C1 segment of cervical spinal cord (tissue), 14 donors: ENCODE measurements at places on chromosomes 1 and 21.

DNA sequence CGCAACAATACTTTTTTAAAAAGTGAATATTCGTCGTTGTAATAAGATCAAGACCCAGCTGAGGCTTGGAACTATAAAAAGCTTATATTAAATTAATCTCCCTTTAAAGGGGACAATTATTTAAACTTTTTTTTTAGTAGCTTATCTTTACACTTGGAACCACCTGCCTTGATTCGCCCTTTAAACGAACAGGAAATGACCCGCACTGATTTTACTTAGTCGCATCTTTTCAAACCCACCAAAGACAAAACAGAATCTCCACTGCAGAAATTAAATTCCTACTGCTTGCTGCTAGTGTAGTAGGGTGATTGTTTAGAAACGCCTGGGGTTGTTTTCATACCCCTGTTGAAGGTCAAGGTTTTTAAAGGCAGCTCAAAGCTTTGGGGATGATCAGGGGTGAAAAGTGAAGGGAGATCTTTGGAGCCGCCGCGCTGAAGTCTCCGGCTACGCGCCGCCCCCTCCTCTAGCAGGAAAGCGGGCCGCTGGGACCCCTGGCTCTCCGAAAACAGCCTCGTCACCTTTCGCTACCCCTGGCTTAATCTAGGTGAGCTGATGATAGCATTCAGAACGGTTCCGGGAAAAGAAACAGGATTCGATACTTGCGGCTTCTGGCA, 163.4 kb downstream of the RUNX1 start:
- no peak for DNase-seq

DNA sequence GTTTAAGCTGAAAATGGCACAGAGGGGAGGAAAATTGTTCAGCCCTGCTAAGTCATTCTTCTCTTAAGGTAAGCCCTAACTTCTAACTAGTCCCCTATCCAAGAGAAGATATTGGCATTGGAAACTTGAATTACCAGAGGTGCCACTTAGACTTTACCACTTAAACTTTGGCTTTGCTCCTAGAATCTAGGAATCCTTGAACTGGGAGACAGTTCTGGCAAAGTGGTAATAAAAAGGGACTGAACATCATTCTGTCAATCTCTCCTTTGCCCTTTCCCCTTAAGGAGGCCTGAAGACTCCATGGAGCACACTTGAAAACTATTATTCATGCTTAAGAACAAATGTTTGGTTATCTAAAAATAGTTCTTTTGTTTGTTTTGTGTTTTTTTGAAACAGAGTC, 8.4 kb downstream of the ATP1A4 start:
- no peak for DNase-seq

DNA sequence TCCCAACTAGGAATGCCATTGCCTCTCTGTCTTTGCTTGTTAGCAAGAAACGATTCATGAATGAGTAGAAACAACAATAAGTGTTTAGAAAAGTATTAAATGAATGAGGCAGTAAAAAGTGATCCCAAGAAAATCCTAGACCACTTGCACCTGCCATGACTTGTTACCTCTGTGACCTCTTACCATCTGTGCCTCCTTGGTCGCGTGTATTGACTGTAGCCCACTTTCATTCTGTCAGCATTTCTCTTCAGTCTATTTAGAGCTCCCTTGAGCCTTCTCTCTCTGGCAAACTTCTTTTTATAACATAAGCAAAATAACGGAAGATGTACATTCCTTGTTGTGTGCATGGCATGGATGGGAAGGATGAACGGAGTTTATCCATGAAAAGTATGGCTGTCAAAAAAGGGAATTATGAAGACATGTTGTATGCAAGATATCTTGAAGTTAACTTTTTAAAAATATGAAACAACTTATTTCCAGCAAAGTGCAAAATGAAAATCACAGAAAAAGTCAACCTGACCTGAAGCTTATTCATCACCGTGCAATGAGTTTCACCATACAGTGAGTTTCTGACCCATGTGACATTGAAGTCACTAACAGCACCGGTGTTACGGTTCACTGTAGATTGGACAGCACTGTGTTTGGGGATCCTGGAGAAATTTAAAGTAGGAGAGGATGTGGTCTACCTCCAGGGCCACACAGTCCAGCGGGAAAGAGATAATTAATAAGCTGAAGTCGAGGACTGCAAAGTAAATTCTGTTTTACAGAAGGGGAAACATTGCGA, 47.7 kb downstream of the KCNK1 start:
- DNase-seq = no peak

DNA sequence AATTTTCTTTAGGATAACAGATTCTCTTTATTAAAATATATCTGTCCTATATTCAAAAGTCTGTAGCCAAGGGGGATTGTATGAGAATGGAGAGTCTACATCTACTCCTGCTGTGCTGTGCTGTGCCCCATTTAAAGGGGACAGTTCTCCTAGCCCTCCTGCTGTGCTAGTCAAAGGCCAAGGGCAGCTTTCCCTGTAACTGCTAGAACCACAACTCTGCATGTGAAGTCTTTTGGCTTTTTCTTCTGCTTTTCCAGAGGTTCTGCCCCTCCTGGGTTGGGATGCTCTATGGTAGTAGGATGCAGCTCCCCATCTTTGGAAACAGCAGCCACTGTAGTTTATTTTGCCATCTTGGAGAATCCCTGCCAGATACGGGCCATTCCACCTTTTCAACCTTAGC, 197.5 kb upstream of the JUN start:
- DNase-seq = no peak

GRCh38 chr1:186304982-186305949, 69.8 kb downstream of the TPR start:
- no peak for DNase-seq

DNA sequence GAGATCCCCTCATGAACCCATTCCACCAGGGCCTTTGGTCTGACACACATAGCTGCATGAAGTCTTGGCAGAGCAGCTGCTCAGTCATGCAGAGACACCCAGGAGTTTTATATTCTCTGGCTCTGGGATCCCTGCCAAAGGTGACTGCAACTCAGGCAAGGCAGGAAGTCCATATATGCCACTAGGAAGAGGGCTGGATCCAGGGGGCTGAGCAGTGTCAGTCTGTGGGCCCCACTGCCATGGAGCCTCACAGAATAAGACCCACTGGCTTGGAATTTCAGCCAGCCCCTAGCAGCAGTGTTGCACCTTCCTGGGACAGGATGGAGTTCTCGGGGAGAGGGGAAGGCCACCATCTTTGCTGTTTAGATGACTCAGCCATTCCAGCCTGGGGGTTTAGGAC, 199.7 kb downstream of the TBX15 start:
- no peak for DNase-seq

DNA sequence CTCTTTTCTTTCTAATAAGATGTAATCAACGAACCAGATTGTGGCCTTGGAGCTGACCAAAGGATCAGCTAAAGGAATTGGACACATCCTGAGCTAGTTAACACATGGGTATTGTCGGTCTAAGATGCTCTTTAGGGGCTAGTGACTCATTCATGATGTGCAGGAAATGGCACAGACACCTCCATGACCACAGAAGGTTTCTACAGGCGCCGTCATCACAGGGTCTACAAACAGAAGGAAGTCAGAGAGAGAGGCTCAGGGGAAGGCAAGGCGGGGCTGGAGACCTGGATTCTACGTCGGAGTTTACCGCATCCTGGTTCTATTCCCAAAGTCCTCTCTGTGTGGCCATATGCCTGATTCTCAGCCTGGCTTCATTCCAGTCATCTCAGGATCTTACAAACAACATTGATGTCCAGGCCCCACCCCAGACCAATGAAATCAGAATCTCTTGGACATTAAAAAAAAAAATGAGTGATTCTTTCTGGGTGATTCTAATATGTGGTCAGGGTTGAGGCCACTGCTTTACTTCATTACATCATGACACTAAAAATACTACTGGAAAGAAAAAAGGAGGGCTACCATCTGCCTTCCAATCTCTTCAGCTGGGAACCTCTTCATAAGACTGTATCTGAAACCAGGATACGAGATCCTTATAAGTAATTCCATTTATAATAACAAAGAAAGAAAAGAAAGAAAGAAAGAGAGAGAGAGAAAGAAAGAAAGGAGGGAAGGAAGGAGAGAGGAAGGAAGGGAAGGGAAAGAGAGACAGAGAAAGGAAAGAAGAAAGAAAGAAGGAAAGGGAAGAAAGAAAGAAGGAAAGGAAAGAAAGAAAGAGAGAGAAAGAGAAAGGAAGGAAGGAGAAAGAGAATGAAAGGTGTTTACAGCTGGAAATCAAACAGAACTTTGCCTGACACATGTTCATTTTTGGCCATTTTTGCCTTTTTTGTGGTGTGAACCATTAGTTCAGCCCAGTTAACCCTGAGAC, 11.6 kb upstream of the KCNJ15 start:
- DNase-seq = no peak

- DNase-seq = no peak
These were observed 185.2 kb downstream of the C1orf94 start for GRCh38 chr1:34361781-34362357.

DNA sequence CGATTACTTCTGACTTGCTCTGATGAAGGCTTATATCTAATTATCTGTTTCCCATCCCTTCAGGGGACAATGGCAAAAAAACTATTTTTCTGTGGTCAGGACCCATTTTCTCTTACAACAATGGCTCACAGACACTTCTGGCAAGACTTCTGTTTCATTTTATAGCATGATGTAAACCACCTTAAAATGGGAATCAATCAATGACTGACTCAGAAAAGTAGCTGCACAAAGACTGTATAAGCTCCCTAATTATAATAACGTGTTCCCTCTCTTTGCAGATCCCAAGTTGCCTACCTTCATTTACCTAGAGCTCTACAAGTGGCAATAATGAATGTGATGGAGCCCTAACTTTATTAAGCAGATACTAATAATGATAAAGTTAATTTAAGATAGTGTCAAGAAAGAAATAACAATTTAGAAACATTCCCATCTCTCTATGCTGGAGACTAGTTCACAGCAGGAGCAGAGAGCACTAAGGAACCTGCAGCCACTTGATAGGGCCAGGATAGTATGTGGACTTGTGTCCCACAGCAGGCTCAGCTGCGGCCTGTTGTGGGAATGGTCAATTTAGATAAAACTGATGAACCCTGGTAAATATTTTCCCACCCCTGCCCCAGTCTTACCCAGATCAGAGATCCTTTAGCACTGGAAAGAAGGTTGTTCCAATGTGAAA, 538 bp downstream of the GBP2 start:
- no peak for DNase-seq

DNA sequence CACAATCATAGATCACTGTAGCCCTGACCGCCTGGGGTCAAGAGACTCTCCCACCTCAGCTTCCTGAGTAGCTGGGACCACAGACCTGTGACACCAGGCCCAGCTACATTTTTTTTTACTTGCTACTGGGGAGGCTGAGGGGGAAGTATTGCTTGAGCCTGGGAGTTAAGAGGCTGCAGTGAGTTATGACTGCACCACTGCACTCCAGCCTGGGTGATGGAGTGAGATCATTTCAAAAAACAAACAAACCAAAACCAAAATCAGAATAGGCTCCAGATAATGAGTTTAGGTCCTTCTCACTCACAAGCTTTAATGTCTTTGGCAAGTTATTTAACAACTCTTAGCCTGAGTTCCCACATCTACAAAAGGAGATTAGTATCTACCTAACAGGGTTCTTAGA, 22.8 kb downstream of the WDR26 start:
- no peak for DNase-seq

DNA sequence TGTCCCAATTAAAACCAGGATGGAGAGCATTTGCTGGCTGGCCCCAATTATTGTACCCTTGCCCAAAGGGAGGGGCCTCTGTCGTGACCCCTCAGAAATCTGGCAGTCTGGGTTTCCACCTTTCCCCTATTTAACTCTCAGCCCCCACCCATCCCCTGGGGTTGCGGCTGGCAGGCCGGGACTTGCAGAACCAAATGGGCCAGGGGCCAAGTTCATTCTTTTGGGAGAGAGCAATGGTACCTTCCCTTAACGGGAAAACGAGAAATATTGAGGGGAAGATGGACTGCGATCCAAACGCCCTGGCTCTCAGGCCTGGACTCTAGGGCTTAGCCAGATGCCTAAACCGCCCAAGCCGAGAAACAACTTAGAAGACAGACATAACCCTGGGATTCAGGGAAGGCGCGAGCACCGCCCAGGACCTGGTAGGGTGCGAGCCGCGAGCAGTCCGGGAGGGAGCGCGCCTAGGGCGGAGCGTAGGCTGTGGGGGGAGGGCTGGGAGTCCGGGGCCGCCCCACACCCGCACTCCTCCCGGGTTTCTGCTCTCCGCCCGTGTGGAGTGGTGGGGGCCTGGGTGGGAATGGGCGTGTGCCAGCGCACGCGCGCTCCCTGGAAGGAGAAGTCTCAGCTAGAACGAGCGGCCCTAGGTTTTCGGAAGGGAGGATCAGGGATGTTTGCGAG, at the start of gene SLC27A3:
TSS of gene SLC27A3 (plus strand) at position 628 of the 678 bp plus-strand sequence. CDS start 91 bp downstream, outside the sequence.
- DNase-seq = peak; percentile 19

DNA sequence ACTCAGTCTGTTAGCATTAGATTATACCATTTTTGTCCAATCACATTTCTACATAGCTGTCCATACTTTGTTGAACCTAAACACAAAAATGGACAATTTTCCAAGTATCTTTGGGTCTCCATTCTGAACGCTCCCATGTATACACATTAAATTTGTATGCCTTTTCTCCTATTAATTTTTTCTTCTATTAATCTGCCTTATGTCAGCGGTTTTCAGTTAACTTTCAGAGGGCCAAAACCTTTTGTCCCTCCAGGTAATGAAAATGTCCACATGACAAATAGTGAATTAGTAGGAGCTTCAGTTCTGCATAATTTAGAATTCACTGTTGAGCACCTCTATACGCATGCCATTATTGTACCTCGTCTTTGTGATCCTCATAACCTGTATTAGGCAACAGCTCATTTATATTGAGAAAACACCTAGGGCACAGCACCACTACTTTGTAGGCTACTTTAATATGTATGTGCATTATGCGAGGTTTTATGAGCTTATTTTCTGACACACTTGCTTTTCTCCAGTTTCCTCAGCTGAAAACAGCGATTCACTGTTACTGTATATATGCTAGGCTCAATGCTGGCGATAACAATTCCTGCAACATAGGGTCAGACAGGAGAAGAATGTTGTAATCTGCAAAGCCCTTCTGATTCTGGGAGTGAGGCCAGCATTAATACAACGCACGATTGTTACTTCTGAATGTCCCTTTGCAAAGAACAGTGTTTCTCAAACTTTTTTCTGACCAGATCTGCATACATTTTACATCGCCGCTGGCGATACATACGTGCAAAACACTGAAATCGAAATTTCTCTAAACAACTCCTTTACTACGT, 1.1 kb upstream of the ABCD3 start:
- DNase-seq = peak; percentile 56
